ENCODE measurements at places on chromosomes 5 and 9. TPM values are rescaled to one million over a fixed set of nuclear protein-coding genes. Genes with fewer than 3 reads are reported as not detected.

IFNK gene
- not detected for total RNA-seq

PCDHA1 gene
- total RNA-seq, result 0.69 TPM

SPINK4 gene
- not detected for total RNA-seq

MVB12B gene
- 41.1 TPM for total RNA-seq

IFNA21 gene
- total RNA-seq, result not detected

IL7R gene
- total RNA-seq, result not detected

PAEP gene
- total RNA-seq, result not detected

PTBP3 gene
- total RNA-seq, result 48.6 TPM

Data from glutamatergic neuron (in vitro differentiated cells).